Right renal cortex interstitium (tissue), 3 donors: ENCODE measurements at places on chromosomes 6 and 20. TPM values are rescaled to one million over a fixed set of nuclear protein-coding genes. Genes with fewer than 3 reads are reported as not detected.

- no peak for DNase-seq
Observed at GRCh38 chr6:37985355-37985754, 165.8 kb downstream of the ZFAND3 start.

The ARMH2 gene
- polyA plus RNA-seq, result not detected

- peak; percentile 74 for DNase-seq
Observed at GRCh38 chr6:15065261-15065989, 180.4 kb upstream of the JARID2 start.

DNA sequence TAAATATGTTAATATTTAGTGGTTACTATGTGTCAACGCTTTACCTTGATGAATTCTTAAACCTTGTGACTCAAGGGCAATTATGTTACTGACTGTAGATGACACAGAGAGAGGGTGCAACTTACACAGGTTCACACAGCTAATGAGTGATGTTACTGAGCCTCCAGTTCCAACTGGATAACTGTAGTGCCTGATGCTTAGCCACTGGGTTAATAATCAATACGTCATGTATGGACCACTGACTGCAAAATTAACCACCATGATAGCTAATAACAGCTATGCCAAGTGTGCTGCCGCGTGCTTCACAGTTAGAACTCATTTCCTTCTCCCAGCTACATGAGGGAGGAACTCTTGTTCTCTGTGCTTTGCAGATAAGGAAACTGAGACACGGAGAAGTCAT lies 45.4 kb downstream of the SIRPA start:
- DNase-seq, result no peak

The SCRT2 gene
- polyA plus RNA-seq, result 0.06 TPM

- DNase-seq, result no peak
Observed at GRCh38 chr20:48945840-48946514, 24.5 kb downstream of the ARFGEF2 start.

DNA sequence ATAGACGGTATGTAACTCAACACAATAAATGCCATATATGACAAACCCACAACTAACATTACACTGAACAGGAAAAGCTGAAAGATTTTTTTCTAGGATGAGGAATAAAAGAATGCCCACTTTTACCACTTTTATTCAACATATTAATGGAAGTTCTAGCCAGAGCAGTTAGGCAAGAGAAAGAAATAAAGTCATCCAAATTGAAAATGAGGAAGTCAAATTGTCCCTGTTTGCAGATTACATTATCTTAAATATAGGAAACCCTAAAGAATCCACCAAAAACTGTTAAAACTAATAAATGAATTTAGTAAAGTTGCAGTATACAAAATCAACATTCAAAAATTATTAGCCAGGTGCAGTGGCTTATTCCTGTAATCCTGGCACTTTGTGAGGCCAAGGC lies 24.6 kb upstream of the ADGB start:
- no peak for DNase-seq

The C6orf141 gene
- 0.21 TPM for polyA plus RNA-seq

- no peak for DNase-seq
Observed at GRCh38 chr6:26197933-26198721, 110.9 kb downstream of the HFE start.

DNA sequence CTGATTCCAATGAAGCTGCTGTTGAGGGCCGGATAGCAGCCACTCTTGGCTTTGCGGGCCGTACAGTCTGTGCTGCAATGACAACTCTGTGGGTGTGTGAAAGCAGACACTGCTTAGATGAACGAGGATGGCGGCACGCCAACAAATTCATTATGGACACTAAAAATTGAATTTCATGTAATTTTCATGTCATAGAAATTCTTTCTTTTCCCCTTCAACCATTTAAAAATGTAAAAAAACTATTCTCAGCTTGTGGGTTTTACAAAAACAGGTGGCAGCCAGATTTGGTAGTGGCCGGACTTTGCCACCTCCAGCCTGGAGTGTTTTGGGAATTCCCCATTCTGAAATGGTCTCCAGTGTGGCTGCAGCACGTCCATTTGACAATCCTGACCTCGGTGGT lies 26.0 kb downstream of the MAS1 start:
- no peak for DNase-seq

- no peak for DNase-seq
Observed at GRCh38 chr20:21184819-21185218, 58.9 kb downstream of the KIZ start.

GRCh38 chr6:125512621-125513020 lies 210.9 kb upstream of the HDDC2 start:
- DNase-seq, result no peak

DNA sequence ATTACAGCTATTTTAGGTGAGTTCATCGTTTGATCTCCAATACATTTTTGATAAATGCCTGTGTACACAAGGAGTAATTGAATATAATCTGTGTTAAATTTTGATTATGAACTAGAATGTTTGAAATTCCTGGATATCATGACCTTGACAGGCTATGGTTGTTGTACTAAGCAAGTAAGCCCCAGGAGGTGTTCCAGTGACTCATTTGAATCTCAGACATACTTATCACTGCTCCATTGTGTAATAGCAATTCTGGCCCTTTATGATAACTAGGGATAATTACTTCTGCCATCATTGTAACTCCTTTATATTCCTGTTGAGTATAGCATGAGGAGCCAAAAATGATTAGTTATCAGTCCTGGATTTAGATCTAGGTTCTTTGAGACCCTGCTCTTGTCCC lies 1424.6 kb upstream of the ADGRB3 start:
- no peak for DNase-seq

The ZNF165 gene
- polyA plus RNA-seq, result 4.3 TPM

DNA sequence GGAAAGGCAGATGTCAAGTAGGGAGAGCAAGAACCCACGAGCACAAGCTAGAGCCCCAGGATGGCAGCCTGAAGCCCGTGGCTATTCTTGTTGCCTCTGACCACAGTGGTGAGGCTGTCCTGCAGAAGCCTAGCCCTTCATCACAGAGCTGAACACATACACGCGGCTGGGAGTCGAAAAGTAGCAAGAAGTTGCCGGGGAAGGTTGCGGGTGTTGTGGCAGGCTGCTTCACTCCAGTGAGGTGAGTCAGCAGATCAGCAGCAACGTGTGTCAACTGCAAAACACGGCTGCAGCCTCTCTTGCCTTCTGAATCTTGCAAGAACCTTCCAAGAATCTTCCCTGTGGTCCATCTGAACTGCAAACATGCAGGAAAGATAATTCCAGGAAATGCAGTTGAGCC lies 10.6 kb upstream of the STX16 start:
- DNase-seq, result no peak

The HLA-F gene
- polyA plus RNA-seq, result 5.5 TPM

The CRISP1 gene
- polyA plus RNA-seq, result 0.12 TPM

The IL17F gene
- polyA plus RNA-seq, result 0.32 TPM

The LTB gene
- polyA plus RNA-seq, result 1.4 TPM

The GGT7 gene
- 16.6 TPM for polyA plus RNA-seq

DNA sequence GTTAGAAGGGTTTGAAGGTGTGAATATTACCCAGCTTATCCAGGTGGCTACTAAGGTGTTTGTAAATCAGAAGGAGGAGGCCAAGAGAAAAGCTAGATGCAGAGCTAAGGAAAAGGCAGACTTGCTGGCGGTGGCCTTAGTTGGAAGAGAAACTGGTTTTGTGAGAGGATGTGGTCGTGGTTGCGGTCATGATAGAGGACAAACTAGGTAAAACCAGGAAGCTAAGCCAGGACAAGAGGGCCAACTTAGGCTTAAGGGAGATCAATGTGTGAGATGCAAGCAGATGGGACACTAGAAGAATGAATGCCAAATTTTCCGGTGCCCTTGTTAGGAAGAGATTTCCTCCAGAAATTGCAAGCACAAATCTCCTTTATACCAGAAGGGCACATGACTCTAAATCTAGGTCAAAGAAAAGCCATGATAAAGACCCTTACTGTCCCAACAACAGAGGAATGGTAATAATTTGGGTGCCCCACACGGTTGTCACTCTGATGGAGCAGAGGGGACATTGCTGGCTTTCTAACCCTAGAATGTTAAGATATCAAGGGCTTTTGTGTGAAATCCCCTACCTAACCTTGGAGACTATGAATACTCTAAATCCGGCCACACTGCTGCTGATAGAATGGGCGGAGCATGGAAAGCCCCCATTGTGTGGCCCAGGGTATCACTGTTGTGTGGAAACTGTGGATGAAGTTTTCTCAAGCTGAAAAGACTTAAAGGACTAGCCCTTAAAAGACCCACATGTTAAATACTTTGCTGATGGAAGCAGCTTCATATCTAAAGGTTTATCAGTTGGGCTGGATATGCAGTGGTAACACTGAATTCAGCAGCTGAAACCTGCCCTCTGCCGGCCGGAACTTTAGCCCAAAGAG lies 7.8 kb downstream of the IL22RA2 start:
- DNase-seq, result no peak

DNA sequence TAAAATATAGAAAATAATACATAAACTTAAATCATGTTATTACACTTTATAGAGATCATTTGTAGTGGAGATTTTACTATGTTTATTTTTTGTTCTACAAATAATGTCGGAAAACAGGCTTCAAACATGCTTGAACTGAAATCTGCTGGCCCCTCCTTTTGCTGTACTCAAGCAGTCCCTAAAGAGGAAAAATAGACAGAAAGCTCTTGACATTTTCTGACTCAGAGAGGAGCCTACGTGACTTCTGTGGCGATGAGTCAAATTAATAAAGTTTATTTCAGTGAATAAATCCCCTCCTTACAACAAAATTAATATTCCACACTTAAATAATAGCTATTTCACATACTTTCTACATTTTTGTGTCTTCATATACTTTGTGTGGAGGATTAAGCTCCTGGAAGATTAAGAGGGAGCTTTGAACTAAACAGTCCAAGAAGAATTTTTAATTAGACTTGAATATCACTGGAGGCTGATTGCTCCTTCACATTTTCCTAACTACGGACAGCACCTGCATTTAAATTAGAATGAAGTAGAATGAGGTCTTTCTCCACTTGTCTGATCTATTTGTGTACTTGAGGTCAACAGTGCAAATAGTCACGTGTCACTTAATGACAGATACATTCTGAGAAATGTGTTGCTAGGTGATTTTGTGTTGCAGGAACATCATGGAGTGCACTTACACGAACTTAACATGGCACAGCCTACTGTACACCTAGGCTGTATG lies 1.7 kb upstream of the TREM1 start:
- no peak for DNase-seq

DNA sequence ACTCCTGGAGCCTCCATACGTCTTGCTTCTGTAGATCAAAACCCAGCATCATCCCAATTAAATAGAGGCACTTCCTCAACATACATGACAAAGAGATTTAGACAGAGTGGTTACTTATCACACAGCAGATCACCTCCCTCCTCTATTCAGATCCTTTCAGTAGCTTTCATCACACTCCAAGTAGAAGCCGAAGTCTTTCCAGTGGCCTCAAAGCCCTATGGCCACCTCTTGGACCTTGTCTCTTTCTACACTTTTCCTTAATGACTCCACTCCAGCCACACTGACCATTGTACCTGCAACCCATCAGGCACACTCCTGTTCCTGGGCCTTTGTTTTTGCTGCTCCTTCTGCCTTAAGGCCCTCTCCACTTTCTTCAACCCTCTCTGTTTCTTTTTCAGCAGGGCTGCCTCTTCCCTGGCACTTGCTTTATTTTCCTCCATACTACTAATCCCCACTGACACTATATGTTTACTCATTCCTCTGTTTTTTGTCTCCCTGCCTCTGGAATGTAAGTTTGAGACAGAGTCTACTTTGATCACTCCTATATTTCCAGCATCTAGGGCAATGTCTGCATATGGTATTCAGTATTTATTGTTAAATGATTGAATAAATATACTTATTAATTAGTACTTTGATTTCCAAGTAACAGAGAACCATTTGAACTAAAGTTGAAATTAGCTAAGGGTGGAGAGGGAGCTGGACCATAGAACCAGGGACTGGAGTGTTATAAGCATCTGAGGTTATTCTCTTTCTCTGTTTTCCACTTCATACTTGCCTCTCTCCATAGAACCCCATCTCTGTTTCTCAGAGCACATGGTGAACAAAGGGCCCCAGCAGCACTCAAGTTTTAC lies 43.4 kb upstream of the TRAM2 start:
- no peak for DNase-seq

The ETV7 gene
- 0.11 TPM for polyA plus RNA-seq

The NR2E1 gene
- polyA plus RNA-seq, result not detected

The SIRPD gene
- not detected for polyA plus RNA-seq

DNA sequence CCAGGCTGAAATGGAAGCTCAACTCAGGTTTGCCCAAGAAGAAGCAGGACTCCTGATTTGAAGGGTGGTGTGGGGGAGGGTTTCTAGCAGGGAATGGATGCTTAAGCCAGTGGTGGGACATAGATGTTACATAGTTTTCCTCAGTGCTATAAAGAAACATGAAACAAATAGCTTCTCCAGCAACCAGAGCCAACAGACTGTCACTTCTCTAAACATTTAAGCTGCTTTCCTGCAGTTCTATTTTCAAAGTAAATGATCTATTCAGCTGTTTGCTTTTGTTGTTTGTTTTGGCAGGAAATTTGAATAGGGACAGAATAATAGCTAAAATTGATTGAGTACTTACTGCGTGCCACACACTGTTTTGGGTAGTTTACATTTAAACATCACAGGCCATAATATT lies 169.0 kb downstream of the UST start:
- DNase-seq, result no peak

The RAB23 gene
- polyA plus RNA-seq, result 42.9 TPM
